Femur (tissue), 1 donor: ENCODE measurements at places on chromosomes 11 and 22.

- DNase-seq, result no peak
Observed at GRCh38 chr22:48645766-48646165, 1181.9 kb downstream of the BRD1 start.

- DNase-seq, result no peak
Observed at GRCh38 chr11:134372536-134372935, 39.5 kb downstream of the B3GAT1 start.

DNA sequence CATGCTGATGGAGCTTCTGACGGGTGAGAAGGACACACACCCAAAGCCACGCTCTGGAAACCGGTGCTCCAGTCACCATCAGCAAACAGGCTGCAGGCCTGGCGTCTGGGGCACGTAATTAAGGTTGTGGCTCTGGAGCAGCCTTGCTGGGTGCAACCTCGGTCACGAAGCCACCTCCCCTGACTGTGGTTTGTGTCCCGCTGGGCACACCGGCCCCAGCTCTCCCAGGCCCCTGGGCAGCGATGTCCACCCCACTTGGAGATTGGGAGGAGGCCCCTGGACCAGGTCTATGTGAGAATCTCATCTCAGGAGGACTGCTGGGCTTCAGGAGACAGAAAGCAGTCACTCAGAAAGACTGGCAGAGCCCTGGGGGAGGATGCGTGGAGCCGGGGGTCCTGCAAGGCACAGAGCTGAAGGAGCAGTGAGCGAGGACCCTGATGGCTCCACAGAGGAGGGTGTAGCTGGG is 631.6 kb downstream of the BRD1 start:
- DNase-seq, result no peak

- no peak for DNase-seq
Observed at GRCh38 chr11:74019860-74020259, 11.0 kb upstream of the UCP3 start.

GRCh38 chr22:47657224-47657623 is 894.8 kb downstream of the TBC1D22A start:
- no peak for DNase-seq

DNA sequence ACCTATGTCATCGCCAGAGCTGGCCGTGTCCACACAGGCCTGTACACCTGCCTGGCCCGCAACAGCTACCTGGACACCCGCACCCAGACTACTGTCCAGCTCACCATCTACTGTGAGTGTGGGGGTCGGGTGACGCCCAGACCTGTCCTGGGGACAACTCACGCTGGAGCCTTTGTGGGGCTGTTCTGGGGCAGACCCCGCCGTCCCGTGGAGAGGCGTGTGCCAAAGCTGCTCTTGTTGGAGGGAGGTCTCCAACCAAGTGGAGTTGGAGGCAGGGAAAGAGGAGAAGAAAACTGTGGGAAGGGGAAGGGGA is 4.3 kb downstream of the VSIG10L2 start:
- DNase-seq, result no peak

- DNase-seq, result no peak
Observed at GRCh38 chr11:4539603-4540219, 5.3 kb upstream of the OR52M1 start.

- DNase-seq, result no peak
Observed at GRCh38 chr11:9302448-9302847, 11.9 kb downstream of the TMEM41B start.

- peak; percentile 26 for DNase-seq
Observed at GRCh38 chr11:121841487-121842191, 274.4 kb downstream of the BLID start.

DNA sequence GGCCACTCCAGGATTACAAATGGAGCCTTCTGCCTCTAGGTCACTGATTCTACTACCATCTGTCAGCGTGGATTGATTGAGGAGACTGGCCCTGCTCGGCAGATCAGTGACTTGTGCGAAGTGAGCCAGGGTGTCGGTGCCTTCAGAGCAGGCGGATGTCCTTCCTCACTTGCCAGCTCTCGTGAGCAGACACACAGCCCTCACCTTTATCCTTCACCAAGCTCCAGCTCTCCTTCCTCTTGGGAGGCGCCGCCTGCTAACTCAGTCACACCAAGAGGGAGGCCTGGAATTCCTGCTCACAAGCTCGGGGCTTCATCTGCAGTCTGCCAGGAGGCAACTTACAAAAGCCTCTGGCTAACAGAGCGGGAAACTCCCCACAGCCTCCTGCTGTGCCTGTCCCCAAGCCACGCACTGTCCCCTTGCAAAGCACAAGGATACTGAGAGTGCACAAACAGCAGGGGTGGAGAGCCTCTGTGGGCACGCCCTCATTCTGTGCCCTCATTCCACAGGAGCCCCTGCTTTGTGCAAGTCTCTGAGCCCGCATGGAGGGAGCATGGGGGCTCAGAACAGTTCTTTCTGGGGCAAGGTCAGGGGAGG is 3.5 kb upstream of the TCF20 start:
- no peak for DNase-seq

GRCh38 chr11:42544726-42545125 is 767.1 kb upstream of the API5 start:
- DNase-seq, result no peak

DNA sequence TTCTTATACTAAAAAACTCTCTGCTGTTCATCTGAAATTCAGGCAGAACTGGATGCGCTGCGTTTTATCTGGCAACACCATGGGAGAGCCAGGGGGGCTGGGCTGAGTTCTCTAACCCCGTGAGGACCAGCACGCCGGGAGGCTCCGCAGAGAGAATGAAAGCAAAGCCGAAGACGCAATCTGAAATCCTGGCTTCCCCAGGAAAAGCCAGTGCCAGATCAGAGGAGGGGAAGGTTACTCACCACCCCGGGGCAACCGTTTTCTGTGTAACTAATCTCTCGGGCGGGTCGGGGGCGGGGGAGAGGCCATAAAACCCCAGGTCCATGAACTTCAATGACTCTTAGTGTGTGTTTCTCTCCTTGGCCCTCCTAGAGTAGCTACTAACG is 99.4 kb downstream of the SHANK2 start:
- peak; percentile 11 for DNase-seq

DNA sequence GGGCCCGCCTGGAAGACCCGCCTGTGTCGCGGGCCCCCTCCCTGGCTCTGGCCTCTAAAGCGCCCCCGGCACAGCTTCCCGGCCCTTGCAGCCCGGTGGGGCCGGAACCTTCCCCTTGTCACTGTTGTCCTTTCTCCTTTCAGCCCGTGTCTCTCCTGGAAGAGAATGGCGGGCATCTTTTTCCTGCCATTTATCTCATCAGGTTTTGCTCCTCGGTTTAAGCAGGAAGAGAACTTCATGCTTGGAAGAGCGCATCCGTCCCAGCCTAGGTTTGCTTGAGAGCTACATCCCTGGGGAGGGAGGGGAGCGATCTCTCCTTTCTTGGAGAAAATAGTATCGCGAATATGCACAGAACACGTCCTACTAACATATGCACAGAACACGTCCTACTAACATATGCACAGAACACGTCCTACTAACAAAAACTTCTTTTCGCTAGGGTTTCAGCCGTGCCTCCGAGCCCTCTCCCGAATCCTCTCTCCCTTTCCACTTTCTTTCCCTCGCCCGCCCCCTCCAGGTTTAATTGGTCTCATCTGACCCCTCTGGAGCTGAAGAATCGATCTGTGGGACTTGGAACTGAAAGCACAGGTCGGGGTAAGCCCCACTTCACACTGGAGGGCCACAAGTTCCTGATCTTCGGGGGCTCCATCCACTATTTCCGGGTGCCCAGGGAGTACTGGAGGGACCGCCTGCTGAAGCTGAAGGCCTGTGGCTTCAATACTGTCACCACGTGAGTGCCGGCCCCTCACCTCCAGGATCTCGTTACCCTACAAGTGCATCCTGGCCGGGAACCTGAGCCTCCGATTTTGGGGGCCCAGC is 1.2 kb downstream of the GLB1L3 start:
- DNase-seq, result no peak

GRCh38 chr11:117572671-117573070 is 224.3 kb downstream of the DSCAML1 start:
- no peak for DNase-seq

GRCh38 chr11:116697639-116698038 is 75.1 kb downstream of the BUD13 start:
- no peak for DNase-seq

GRCh38 chr22:23716811-23717801 is 26.3 kb downstream of the RGL4 start:
- DNase-seq, result peak; percentile 90

DNA sequence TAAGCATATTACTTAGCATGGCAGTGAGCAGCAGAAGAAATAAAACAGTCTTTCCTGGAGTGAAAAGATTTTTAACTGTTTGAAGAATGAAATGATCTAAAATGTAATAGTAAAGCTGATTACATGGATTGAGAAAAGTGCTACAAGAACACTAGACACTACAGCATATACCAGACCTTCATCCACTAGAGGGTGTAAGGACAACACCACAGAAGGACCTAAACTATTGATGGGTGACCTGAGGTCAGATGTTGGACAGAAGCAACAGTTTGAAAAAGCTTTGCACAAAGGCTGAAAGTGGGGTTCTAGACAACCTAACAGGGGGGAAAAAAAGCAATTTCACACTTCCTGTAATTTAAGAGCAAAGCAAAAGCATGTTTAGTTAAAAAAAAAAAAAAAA is 97.7 kb downstream of the RBFOX2 start:
- no peak for DNase-seq

- DNase-seq, result no peak
Observed at GRCh38 chr11:106049727-106050476, 27.2 kb downstream of the KBTBD3 start.

- DNase-seq, result peak; percentile 15
Observed at GRCh38 chr11:67282155-67282875, 6.8 kb upstream of the ANKRD13D start.

DNA sequence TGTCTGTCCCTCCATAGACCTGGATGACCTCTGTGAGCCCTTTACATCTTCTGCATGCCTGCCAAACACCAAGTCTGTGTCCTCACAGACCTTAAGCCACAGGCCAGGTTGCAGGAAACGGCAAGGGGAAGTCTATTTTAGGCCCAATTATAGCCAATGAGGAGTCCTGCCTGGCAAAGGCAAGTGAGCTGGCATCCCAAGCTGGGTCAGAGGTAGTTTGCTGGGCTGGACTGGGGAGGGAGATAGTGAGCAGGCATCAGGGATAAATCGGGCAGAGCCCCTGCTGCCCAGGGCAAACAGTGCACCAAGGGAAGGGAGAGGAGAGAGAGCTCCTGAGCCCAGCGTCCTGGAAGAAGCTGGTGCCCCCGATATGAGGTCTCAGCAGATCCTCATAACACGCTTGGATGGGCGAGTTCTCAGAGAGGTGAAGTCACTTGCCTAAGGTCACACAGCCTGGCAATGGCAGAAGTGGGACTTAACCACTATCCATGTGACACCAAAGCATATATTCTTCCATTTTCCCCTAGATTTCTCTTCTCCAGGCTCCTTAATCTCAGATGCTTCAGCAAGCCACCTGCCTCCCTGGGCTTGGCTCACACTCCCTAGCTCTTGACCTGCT is 3.7 kb upstream of the RELT start:
- no peak for DNase-seq

GRCh38 chr22:30607300-30607930 is 441 bp downstream of the TCN2 start:
- no peak for DNase-seq

- no peak for DNase-seq
Observed at GRCh38 chr11:11451501-11452005, 98.5 kb upstream of the CSNK2A3 start.

GRCh38 chr11:103281301-103281700 is 172.1 kb downstream of the DYNC2H1 start:
- no peak for DNase-seq

- DNase-seq, result peak; percentile 80
Observed at GRCh38 chr11:75384438-75385080, 14.8 kb upstream of the RPS3 start.

DNA sequence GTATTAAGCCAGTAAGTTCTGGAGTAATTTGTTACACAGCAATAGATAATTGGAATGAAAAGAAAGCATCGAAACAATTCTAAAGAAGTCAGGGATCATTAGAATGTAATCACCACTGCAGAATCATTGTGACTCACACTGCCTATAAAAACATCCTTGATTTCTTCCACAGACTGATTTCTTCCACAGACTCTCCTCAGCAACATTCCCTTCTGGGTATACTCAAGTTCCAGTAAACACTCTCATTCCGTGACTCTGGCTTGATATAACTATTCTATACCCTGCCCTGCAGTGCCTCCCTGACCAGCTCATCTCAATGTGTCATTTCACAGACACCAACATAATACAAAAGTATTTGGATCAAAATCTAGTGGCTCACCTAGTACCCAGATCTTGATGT is 120.5 kb downstream of the BBOX1 start:
- no peak for DNase-seq

DNA sequence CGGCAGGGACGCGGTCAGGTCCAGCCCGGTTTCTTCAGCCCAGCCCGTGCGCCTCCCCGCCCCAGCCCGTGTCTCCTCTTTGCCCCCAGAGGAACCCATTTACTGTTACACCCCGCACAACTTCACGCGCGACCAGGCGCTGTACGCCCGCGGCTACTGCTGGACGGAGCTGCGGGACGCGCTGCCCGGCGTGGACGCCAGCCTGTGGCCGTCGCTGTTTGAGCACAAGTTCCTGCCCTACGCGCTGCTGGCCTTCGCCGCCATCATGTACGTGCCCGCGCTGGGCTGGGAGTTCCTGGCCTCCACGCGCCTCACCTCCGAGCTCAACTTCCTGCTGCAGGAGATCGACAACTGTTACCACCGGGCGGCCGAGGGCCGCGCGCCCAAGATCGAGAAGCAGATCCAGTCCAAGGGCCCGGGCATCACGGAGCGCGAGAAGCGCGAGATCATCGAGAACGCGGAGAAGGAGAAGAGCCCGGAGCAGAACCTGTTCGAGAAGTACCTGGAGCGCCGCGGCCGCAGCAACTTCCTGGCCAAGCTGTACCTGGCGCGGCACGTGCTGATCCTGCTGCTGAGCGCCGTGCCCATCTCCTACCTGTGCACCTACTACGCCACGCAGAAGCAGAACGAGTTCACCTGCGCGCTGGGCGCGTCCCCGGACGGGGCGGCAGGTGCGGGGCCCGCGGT is 6.5 kb downstream of the PANX2 start:
- peak; percentile 15 for DNase-seq

DNA sequence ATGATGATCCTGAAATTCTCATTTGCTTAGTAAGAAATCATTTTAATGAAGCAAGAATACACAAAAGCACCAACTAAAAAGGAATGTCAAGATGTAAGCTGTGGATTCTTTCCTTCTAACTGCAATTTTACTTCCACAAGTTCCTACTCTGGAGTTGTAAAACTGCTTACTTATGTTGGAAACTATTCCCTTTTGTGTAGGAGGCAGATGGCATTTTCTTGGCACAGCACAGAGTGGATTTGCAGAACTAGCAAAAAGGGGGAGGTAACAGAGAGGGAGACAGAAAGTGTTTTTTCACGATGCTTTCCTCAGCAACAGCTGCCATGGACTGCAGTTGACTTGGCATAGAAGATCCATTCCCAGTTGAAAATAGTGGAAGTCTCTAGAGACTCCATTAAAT is 1112.0 kb upstream of the RAG2 start:
- peak; percentile 22 for DNase-seq

DNA sequence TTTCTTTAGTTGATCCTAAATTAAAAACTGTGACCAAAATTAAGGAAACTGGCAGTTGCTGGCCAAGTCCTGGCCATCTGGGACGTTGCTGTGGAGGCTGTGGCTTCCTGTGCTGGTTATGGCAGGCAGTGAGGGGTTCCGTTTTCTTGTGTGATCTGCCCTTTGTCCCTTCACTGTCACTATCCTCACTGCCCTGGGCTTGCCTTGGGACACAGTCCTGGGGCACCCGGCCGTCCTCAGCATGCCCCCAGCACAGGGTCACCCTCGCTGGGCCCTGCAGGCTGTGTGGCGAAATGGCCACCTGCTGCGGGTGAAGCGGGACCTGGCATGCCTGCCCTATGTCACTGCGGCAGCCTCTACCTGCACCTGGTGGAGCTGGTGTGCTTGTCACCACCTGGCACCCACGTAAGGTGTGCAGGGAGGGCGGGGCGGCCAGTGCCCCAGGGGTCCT is 52.5 kb upstream of the SLC22A12 start:
- DNase-seq, result no peak

- peak; percentile 22 for DNase-seq
Observed at GRCh38 chr11:1307163-1307870, 2.1 kb downstream of the TOLLIP start.
